ENCODE measurements at places on chromosomes 6 and 20. TPM values are rescaled to one million over a fixed set of nuclear protein-coding genes. Genes with fewer than 3 reads are reported as not detected.

DNA sequence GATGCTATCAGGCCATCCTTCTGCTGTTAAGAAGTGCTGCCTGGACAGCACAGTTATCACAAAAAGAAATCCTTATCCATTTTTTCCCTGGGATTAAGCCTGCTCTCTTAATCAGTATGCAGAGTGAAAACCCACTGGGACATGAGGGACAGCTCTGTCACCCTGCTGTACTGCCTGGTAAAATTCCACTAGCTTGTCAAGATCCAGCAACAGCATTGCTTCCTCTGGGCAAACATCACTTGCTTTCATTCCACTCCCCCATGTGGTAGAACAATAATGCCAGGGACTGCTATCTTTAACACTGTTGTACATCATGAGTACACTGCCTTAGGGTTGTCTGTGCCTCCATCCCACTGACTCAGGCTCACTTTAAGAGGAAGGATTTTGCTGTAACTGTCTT is 331.3 kb downstream of the KIF16B start:
- no peak for DNase-seq

- no peak for DNase-seq
Observed at GRCh38 chr6:44542401-44543116, 155.1 kb downstream of the CDC5L start.

GRCh38 chr20:2688041-2688591 is 4.5 kb upstream of the EBF4 start:
- no peak for DNase-seq

DNA sequence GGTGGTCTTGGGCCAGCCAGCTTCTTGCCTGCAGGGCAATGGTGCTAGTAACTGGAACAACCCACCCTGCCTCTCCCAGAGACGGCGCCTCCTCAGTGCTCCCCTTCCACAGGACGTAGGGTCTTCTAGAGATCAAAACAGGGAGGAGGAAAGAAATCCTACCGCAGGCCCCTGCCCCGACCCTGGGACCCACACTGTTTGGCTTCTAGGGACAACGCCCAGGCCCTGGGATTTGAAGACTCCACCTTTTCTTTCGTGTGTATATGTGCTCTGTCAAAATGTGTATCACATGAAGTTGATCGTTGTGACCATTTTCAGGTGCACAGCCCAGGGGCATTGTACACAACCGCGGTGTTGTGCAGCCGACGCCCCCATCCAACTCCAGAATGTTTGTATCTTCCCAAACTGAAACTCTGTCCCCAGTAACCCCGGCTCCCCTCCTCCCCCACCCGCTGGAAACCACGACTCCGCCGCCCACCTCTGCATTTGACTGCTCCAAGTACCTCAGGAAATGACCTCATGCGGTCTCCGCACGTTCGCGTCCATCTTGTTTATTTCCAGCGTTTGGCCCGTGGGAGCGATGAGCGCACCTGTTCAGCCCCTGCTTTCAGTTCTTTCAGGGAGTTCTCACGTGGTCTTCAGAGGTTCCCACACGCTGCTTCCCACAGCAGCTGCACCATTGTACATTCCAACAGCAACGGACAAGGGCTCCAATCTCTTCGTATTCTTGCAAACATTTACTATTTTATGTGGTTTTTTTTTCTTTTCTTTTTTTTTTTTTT is 3.4 kb upstream of the BHLHE23 start:
- no peak for DNase-seq

GRCh38 chr20:31824125-31824485 is 4.9 kb downstream of the MYLK2 start:
- DNase-seq, result no peak

DNA sequence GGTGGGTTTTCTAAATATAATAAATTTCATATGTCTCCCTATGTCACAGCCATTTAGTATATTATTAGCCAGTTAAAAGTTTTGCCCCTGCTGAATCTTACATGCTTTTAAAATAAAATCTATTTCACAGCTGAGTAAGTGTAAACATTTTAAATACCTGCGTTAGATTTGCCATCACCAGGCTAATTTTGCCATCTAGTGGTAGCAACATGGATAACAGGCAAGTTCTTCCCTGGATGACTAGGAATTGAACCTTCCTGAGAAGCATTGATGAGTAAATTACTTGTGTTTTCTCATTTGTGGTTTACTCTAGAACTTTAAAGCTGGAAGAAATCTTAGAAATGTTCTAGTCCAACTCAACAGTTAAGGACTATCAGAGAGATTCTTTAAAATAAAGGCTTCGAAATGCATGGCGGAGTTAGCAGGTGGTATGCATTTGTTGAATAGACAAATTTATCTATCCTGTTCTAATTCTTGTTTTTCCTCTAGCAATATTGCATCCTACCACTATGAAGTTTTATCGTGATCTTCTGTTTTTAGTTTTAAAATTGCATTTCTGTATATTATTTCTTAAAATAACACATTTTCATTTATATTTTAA is 2.6 kb downstream of the PRSS35 start:
- DNase-seq, result peak; percentile 60

DNA sequence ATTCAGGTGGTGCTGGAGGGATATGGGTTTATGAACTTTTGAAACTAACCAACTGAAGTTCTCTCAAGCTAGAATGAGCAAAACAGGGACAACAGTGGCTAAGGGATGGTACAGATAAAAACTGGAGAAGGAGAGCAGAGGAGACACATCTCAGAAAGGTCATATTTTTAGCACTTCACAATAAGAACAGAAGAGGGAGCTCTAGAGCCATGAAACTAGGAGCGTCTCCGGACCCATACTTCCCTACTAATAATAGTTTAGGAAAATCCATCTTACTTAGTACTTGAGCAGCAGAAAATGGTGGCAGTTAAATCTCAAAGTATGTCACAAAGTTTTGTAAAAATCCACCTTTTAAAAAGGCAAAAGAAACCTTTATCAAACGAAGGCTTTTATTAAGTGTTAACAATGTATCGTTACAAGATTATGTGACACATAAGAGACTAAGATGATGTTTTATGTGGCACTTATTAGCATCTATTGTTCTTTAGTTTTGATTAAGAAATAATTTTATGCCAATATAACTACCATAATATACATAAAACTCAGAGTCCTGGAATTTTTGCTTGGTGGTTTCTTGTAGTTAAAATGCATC is 278.6 kb downstream of the TBC1D32 start:
- peak; percentile 57 for DNase-seq

GRCh38 chr6:37988127-37988526 is 168.6 kb downstream of the ZFAND3 start:
- DNase-seq, result no peak

DNA sequence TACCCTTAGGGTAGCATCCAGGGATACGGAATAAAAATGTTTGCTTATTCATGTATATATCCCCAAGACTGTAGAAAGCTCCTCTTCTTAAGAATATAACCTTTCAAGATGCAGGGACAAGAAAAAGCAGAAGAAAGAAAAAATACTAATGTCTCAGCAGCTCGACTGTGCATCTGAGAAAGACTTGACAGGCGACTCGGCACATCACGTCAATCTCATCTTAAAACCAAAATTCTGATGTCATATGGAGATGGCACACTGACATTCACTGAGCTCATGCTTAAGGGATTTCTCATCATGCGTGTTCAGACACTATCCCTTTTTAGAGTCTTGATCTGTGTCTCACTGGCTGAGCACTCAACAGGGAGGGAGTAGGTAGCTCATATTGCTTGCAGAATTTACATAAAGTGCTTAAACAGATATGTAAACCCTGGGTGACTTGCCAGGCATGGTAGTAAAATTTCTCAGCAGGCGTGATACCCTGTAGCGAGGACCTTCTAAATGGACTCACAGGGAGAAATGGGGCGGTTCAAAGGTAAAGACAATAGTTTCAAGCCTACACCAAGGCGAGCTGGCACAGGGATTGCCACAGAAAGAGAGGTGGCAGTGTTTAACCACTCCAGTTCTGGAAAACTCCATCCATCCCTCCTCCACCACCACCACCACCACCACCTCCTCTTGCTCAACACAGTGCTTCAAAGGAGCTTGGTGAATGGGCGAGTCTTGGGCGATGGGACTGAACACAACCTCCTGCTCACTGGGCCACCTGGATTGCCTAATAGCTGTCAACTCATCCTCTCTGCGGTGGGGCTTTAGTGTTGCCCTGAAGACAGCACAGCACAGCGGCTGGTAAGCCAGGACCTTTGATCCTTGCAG is 330.5 kb downstream of the TFAP2A start:
- no peak for DNase-seq

DNA sequence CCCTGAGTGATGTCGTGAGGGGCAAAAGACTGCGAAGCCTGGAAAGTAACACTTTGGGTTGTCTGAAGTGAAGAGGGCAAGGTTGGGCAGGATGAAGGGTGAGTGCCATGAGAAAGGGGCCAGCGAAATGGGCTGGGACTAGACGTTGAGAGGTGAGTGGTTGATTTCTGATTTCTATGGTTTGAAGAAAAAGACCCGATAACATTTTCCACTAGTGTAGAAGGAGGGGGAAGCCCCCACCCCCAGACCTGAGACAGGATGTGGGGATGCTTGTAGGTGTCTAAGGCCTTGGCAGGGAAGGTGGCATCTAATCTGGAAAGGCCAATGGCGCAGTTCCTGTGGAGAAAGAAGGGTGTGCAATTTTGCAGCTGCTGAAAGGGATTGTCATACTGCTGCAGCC is 25.3 kb upstream of the KIF3B start:
- DNase-seq, result no peak

GRCh38 chr6:5486214-5486613 is 224.9 kb downstream of the FARS2 start:
- no peak for DNase-seq

GRCh38 chr6:37083243-37084138 is 78.0 kb downstream of the FGD2 start:
- peak; percentile 48 for DNase-seq

DNA sequence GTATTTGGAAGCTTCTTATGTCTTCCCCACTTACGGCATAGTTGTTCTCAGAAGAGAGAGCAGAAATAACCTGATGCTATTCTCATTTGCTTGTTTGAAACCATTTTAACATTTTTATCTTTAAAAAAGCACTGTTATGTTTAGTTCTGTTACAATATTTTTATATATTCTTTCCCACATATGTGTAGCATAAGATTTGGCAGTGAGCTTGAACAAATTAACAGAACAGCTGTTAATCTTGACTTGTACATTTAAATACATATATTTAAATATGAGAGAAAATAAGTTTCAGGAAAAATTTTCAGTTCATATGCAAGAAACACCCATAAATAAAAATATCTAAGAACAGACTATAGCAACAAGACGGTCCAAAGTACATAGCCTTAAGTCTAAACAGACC is 431.7 kb upstream of the IRAK1BP1 start:
- no peak for DNase-seq

DNA sequence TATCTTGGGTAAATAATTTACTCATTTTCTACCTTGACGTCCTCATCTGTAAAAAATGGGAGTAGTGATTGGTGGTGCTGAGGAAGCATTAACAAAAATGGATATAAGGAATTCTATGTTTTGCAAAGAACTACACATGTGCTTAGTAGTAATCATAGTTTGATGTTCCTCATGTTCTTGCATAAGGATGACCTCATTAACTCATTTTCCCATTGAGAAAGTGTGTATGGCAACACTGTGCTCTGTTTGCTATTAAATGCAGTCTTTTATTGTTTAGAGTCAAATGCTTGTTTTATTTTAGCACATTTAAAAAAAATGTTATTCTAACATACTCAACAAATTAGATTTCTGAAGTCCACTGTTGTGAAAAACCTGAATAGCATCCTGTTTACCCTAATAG is 211.2 kb upstream of the RSPO3 start:
- no peak for DNase-seq

GRCh38 chr6:31075528-31075927 is 36.8 kb downstream of the C6orf15 start:
- DNase-seq, result peak; percentile 80

DNA sequence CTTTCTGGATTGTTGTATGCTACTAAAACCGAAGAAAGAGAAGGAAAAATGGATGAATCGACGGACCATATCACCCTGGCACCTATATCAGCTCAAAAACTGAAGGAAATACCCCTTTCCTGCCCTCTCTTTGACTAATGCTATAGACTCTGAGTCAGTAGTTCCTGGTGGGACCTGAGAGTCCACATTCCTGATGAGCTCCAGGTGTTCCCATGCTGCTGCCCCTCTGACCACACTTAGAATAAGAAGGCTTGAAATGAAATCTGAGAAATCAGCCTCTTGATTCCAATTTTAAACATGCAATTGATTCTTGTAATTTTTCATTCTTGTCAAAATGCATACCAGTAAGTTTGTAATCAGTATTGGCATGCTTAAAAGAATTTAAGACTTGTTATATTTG is 75.2 kb downstream of the PRL start:
- DNase-seq, result no peak

DNA sequence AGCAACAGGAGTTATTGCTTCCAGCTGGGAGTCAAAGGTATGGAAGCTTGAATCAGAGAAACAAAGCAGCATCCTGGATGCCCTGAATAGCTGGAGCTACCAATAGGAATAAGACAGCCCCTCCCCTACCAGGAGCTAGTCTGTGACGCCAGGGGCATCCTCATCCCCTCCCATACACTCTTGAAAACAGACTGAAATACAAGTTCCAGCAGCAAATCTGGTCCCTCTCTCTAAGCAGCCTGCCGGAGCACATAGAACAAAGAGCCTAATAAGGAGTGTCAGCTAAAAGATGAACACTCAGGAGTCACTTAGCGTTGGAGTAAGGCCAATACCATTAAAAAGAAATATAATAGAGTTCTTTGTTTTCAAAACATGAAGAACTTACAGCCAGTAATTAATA is 25.6 kb downstream of the FILIP1 start:
- no peak for DNase-seq

GRCh38 chr6:49519660-49520059 is 19.9 kb downstream of the GLYATL3 start:
- DNase-seq, result no peak

DNA sequence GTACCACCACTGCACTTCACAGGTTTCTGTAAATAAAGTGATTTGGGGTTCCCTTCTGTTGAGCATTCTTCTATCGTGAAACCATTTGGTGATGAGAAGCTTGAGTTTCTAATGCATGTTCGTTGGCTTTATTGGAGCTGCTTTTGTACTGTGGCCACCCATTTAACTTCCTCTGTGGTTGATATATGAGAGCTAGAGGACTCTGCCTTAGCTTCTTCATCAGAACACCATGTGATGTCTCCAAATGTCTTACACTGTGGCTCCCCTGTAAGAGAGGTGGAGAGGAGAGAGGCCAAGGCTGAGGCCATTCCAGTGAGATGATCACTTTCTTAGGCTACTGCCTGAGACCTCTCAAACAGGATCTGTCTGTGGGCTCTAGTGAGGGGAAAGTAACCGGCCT is 114.5 kb downstream of the SLC16A10 start:
- no peak for DNase-seq

The ULBP2 gene
- 15.8 TPM for total RNA-seq

The QRSL1 gene
- total RNA-seq, result 9.6 TPM

The DBNDD2 gene
- total RNA-seq, result 15.9 TPM

The RAET1E gene
- total RNA-seq, result 0.26 TPM

The DTNBP1 gene
- total RNA-seq, result 13.7 TPM

The TUBB1 gene
- not detected for total RNA-seq

The CST4 gene
- total RNA-seq, result not detected

The ATP9A gene
- 26.6 TPM for total RNA-seq

The PRDM13 gene
- total RNA-seq, result not detected

The PSMB8 gene
- total RNA-seq, result 24.4 TPM

The XKR7 gene
- total RNA-seq, result not detected

The PI3 gene
- not detected for total RNA-seq

The TDRD6 gene
- not detected for total RNA-seq

The CTCFL gene
- not detected for total RNA-seq
